ENCODE measurements at places on chromosomes 5 and 9.

- DNase-seq = no peak
Observed at GRCh38 chr5:127791439-127791838, 88.2 kb downstream of the CCDC192 start.

- peak; percentile 54 for DNase-seq
Observed at GRCh38 chr5:140041492-140042392, 1.4 kb downstream of the NRG2 start.

DNA sequence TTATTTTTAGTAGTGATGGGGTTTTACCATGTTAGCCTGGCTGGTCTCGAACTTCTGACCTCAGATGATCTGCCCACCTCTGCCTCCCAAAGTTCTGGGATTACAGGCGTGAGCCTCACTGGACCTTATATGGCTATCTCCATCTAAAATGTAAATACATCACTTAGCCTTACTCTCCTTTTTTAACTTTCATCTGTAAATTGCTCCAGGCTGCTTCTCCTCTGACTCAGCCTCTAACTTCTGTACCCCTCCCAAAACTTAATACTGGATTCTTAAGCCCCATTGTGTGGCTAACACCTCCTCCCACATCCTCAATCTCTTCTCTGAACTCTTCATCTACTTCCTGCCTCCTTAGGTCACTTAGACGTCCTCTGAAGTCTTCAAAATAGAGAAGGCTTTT, 4.0 kb downstream of the SNX30 start:
- DNase-seq = no peak

DNA sequence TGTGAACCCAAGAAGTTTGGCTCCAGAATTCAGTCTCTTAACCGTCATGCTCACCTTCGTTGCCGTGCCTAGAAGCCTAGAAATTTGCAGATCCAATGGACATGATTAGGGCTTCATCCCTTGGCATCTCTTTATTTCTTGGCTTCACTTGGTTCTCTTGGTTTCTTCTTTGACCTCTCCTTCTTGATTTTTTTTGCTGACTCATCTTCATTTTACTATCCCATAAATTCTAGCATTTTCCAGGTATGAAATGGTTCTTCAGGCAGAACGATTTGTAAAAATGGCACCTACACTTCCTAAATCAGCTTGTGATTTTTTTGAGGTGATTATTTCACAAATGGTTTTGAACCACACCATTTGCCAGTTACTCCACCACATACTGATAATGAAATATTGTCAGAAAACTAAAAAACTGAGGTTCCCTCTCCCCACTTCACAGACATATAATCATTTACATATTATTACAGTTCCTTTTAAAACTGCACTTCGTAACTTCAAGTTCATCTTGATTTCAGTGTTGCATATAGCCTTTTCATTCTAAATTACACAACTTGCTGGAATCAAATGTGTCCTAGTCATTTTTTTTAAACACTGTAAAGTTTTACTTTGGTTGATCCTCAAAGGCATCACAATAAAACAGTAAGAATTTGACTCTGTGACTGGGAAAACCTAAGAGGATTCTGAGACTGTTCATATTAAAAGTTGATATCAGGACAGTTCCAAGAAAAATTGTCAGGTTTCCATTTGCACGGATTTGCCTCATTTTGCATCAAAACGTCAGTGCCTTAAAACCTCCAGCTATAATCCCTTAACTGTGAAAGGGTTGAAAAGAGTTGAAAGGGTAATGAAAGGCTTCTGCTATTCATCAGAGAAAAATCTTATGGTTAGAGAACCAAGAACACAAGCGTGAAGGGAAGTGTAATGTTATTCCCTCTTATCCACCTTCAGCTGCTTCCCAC, 8.9 kb upstream of the NREP start:
- DNase-seq = no peak

DNA sequence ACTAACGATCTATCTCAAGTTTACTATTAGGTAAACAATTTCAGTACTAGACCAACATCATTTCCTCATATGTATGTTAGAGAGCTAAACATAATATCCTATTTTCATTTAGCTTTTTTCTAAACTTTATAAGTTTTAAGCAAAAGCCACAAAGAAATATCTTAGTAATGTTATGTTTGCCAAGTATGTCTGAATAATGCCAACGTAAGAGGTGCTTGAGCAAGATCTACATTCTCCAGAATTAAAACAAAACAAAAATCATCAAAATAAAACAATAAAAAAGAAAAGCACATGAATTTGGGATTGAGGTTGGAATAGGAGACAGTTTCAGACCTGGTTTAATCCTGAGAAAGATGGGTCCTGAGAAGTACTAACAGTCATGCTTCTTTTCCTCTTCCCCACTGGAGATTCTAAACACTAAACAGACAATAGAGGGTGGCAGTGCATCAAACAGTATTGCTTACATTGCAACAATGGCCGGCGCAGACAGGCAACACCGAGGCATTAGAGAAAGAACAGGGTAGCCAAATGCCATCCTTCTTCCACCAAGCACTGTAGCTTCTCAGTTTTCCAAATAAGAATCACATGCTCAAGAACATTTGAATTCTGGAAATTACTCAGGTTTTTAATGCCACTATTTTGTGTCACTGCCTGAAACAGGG, 33.6 kb downstream of the CSNK1A1 start:
- DNase-seq = peak; percentile 45

DNA sequence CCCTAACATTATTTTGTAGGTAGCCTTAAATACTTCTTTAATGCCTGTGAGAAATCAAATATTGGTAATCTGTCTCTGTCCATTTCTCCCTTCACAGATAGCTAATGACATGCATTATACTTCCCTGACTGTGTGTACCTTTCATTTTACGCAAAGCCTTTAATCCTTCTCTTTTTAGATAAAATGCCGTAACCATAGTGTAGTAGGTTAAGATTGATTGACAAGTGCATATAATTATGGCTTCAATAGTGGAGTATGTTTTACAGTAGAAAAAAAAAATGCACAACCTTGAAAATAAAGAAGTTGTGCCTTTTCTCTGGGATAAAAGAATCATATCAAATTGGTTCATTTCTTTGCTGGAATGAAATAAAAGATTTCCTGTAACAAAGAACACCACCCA, 559.6 kb upstream of the GRAMD2B start:
- DNase-seq = no peak

- DNase-seq = no peak
Observed at GRCh38 chr9:5630081-5630507, 1.2 kb downstream of the RIC1 start.

DNA sequence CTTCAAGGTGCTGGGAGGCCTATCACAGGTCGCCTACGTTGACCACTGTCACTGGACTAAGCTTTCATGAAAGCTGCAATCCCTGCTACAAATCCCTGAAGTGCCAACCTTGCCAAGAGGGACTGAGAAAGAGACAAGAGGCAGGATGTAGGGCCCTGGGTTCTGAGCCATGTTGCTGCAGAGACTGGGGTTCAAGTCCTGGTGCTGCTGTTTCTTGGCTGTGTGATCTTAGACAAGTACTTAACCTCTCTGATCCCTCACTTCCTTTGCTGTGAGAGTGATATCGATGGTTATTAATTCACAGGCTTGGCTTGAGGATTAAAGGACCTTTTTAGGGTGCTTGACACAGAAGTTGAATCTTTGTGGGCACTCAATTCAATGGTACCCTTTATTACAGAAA, 15.5 kb downstream of the CSF1R start:
- DNase-seq = no peak

GRCh38 chr5:59732806-59733205, 160.7 kb downstream of the PDE4D start:
- no peak for DNase-seq

DNA sequence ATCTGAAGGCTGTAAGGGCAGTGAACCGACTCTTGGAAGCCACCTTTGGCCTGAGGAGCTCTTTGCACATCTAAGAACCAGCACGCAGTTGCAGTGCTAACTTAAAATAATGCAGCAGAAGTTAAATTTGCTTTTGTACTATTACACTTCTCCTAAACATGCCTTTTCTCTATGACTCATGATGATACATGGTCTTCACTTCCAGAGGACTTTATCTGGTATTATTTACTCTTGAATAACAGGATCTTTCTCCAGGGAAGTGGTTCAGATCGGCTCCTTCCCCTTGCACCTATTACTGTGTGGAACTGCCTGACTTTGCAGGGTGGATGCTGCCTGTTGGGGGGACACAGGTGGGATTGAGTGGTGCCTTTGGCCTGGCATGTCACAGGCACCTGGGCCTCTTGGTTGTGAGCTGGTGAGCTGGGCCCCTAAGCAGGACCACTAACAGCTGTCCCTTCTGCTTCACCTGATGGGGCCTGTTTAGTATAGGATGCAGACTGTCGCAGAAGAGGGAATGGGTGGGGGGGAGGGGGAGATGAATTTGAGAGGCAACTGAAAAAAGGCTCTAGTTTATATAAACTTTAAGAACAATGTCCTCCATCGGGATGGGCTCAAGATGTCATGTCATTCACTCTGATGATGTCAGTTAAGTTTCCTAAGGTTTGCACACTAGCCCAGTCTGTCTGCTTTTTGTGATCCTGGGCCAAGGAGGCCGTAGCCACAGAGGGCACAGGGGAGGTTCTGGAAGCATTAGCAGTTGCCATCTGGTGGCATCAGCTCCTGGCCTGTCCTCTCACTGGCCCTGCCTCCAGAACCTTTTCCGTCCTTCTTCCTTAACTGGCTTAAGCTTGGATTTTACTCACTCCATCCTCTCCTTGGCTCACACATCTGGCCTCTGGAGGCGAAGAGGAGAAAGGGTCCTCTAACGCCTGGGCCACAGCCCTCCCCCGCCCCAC, 33.9 kb upstream of the GABBR2 start:
- DNase-seq = no peak

DNA sequence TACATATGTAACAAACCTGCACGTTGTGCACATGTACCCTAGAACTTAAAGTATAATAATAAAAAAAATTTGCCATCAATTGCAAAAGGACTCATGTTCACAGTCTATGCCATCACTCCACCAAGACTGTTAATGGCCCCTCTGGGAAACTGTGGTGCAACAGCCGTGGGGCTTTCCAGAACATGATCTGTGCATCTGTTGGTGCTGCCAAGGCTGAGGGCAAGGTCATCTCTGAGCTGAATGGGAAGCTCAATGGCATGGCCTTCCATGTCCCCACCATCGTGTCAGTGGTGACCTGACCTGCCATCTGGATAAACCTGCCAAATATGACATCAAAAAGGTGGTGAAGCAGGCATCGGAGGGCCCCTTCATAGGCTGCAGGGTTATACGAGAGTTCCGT, 33.4 kb upstream of the AGXT2 start:
- DNase-seq = no peak

DNA sequence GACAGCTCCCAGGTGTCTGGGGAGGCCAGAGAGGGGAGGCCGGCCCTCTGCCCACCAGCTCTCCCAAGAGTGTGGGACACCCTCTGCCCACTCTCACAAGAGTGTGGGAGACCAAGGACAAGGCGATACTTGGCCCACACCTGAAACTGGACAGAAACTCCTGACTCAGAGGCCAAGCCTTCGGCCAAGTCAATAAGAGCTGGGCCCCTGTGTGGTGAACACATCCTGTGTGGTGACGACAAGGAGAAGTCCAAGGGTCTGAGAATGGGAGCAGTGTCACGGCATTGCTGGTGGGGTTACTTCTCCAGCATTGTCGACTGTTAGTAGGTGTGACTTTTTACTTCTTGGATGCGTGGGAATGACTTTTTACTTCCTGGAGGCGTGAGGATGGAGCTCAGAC, 14.6 kb upstream of the F2RL1 start:
- DNase-seq = no peak

DNA sequence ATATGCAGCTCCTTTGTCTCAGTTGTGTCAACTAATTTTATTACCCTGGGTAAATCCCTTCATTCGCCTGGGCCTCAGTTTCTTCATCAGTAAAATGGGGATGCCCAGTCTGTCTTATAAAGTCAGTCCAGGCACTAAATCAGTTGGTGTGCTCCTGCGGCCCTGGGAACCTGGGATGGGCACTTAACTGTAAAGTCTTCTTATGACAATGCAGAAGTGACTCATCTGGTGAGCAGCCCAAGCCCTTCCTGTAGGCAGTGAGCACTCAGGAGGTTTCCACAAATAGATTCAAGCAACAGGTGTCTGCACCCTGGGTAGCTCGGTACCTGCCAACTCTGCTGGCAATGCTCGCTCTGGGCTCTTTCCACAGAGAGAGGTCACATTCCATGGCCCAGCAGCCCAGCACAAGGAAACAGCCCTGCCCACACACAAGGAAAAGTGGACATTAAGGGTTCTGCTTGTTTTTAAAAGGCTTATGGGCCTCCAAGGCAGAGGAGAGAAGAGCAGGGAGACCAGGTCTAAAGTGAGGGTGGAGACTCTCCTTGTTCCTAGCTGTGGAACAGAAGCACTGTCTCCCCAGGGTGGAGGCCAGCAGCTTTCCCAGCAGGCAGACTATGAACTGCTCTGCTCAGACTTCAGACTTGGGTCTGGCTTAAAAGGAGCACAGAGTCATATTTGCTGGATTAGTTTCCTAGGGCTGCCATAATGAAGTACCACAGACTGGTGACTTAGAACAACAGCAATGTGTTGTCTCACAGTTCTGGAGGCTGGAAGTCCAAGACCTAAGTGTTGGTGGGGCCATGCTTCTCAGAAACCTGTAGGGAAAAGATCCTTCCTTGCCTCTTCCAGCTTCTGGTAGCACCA, 89.7 kb upstream of the ADRA1B start:
- DNase-seq = no peak

- no peak for DNase-seq
Observed at GRCh38 chr5:80251636-80252035, 4.2 kb downstream of the SERINC5 start.

GRCh38 chr9:16121601-16122286, 568.9 kb downstream of the CCDC171 start:
- no peak for DNase-seq

DNA sequence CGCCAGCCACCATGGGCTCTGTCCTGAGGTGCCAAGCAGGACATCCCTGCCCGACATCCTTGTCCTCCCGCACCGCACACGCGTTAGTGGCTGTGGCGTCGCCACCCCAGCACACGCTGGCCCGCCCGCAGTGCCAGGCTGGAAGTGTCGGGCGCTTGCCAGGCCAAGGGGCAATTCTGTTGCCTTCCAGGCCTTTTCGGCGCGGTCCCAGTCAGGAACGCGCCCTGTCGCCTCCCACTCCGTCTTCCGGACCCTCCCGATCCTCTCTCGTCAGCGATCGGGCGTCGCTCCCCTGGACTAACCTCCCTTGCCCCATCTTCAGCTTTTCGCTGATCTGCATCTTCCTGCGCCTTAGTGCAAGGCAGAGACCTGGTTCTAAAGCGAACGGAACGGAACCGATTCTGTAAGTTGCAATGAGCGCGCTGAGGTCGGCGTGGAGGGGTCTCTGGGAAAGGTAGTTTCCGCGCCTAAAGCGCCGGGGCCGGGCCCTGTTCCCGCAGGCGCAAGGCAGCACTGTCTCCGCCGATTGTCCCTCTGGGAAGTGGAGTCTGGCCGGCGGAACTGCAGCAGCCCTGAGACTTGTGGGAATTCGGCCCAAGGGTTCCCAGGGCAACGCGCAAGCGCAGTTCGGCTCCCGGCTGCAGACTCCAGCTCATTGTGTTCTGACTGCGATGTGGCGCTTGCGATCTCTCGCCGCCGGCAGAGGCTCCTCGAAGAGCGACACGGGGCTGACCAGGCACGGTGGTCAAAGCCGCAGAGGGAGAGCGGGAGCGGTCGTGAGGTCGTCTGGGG, at the start of gene ZNF454:
TSS of gene ZNF454 (plus strand) at position 630 of the 792 bp plus-strand sequence. CDS start 1,594 bp downstream, outside the sequence.
- DNase-seq = peak; percentile 95

GRCh38 chr9:84718476-84718875, 48.9 kb downstream of the NTRK2 start:
- DNase-seq = no peak
